ENCODE measurements at places on chromosomes 7 and 10. TPM values are rescaled to one million over a fixed set of nuclear protein-coding genes. Genes with fewer than 3 reads are reported as not detected.

The MKX gene
- 0.96 TPM for total RNA-seq

The WDR37 gene
- 9.7 TPM for total RNA-seq

The PNLIPRP2 gene
- not detected for total RNA-seq

GRCh38 chr7:123271856-123272255 lies 72.1 kb upstream of the SLC13A1 start:
- DNase-seq = no peak

- peak; percentile 44 for DNase-seq
These were observed 7.0 kb upstream of the TET1 start for GRCh38 chr10:68553138-68553537.

GRCh38 chr7:47294556-47295222 lies 287.2 kb downstream of the TNS3 start:
- DNase-seq = no peak

GRCh38 chr10:101043363-101043707 lies 12.3 kb downstream of the SFXN3 start:
- DNase-seq = no peak

DNA sequence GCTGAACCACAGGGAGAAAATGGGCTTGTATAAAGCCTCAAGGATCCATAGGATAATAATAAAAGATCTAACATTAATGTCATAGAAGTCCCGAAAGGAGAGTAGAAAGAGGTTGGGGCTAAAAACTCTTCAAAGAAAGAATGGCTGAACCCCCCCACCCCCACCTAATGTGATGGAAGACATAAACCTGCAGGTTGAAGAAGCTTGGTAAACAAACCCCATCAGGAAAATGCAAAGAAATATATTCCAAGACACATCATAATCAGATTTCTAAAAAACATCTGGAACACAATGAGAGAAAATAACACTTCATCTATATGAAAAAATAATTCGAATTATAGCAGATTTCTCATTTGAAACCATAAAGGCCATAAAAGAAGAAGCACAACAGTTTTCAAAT lies 105.6 kb upstream of the BAIAP2L1 start:
- no peak for DNase-seq

DNA sequence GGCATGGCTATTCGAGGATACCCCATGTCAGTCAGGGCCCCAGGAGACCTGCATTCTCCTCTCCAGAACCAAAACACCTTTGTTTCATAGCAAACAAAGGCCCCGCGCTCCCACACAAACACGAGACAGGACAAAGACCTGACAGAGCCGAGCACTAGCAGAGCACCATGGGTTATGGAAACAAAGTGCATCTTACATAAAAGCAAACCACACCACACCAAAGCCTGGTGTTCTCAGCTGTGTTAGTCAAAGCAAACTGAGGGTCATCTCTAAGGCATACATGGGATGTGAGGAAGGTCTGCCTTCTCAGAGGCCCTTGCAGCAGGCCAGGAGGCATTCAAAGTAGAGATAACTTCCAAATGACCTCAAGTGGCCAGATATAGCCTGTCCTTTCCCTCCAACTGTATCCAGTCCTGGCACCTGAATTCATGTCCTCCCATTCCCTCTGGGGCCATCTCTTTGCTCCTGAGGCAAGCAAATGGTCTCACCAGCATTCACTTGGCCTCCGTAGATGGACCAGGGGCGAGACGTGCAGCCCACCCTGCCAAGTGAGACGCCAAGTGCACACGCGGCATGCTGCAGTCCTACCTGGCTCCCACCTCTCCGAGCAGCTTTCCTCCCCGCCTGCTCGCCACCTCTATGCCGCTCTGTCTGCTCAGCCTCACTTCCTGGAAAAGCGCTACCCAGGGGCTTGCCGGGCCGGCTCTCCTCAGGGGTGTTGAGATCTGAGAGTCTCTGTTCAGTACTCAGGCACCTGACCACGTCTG lies 45.3 kb upstream of the PDLIM1 start:
- no peak for DNase-seq

All from H7 (cell line).